ENCODE measurements at places on chromosomes 7 and 10.

DNA sequence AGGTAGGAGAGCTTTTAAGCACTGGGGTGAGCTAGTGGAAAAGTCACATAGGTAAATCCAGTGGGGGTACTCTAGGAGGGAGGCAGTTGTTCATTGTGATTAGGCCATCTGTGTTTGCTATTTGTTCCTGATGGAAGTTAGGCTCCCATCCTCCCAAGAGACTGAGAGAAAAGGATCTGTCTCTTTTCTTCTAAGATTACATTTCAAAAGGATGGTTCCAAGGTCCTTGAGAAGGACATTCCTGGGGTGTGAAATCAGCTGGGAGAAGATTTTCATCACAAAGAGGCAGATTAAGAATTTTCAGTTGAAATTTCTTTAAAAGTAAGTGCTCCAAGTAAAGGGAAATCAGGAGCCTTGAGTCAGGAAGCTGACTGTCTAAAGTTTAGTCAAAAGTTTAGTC, 210.8 kb upstream of the CSTF2T start:
- DNase-seq: peak; percentile 96

- no peak for DNase-seq
These were observed 110.5 kb upstream of the HABP2 start for GRCh38 chr10:113442336-113442735.

GRCh38 chr7:1130021-1130990, 29.7 kb downstream of the ZFAND2A start:
- DNase-seq: no peak

DNA sequence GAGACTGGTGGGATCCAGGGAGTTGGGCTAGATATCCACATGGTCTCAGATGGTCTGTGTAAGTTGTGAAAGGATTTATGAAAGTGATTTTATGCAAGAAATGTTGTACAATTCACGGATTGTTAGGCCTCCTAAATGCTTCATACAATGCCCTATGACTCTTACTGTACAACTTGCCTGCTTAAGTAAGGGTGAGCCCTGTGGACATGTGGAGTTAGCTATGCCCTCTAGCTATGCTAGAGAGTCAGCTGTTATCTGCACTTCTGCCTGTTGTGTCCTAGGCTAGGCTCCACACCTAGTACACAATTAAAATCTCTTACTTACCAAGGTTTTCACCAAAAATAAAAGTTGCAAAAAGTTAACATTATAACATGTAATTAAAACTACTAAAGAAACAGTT, 1.7 kb upstream of the CFAP43 start:
- no peak for DNase-seq

DNA sequence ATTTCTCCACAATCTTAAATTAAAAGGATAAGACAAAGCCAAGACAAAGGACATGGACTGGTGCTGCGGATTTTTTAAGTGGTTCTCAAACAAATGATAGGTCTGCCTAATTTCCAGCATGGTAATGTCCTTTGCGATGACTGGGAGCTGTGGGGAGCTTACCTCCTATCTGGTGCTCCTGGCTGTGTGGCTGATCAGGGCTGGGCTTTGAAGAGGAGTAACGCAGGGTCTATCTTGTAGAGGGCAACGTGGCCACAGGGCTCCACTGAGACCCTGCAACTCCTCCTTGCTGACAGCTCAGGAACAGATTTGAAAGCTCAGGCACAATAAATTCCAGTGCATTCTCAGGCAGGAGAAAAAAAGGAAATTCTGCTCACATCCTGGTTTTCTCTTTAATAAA, 103.1 kb upstream of the SFMBT2 start:
- DNase-seq: no peak

DNA sequence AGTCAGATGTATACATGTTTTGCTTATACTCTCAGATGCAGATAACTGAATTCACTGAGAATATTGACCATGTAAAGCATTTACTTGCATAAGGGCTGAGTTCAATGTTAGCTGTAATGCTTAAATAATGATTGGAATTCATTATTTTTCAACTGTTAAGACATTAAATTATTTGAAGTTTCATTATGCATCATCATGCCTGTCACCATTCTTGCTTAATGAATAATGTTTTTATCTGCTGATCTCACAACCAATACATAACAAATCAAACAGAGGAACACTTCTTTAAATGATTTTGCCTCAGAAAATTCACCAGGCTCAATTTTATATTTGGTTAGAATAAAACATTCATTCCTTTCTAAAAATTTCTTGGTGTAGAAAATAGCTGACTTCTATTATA, 233.4 kb downstream of the GPR37 start:
- no peak for DNase-seq

- DNase-seq: no peak
These were observed 39.0 kb downstream of the SEMA3C start for GRCh38 chr7:80879849-80880248.

GRCh38 chr10:18178854-18179483, 38.7 kb downstream of the CACNB2 start:
- no peak for DNase-seq

GRCh38 chr7:155282671-155283070, 15.0 kb upstream of the INSIG1 start:
- no peak for DNase-seq

GRCh38 chr7:14170872-14171271, 181.4 kb upstream of the ETV1 start:
- DNase-seq: no peak

- DNase-seq: no peak
These were observed 68.2 kb downstream of the DNAJB6 start for GRCh38 chr7:157404845-157405481.

DNA sequence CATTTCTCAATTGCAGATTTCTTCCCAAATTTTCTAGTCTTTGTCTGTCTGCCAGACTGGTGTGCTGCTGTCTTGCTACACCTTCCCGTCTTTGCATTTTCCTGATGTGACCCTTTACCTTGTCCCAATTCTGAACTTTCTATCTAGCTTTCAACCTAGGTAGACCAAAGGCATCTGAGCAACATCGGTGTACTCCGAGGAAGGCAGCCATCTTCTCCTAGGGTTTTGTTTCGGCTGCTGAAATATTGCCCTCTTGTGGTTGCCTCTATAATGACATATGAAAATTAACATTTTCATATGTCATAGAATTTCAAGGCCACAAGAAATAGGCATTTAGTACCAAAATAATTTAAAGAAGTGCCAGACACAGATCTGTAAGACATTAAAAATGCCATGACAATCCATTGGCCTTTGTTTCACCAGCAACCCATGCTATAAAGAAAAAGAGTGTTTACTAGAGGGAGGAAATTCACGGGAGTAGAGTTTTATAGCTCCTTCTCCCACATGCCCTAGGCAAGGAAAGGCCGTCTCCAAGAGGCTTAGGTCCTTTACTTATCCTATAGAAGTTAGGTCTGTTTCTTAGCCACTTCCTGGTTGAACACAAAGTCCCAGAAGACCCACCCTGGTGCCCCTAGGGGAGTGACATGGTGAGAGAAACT, 23.4 kb downstream of the OR9A2 start:
- DNase-seq: peak; percentile 65

DNA sequence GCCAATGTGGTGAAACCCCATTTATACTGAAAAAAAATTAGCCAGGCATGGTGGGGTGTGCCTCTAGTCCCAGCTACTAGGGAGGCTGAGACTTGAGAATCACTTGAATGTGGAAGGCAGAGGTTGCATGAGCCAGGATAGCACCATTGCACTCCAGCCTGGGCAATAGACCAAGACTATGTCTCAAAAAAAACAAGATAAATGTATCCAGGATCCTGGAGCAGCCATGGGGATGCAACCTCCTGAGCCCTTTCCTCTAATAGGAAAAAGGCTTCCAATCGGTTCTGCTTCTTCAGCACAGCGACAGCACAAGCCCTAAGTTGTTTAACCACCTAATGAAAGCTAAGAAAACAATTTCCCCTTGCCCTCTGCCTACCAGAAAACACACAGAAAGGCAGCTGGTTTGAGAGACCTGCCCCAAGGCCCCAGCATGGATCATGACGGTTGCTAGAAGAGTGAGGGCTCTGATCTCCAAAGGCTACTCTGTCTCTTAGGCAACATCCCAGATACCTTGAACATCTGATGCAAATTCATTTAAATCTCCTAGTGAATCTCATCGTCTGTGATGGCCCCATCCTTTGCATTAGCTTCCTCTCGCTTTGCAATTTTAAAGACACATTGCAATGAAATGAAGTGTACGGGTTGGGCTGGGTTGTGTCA, 220.8 kb downstream of the ARHGAP21 start:
- peak; percentile 17 for DNase-seq

- DNase-seq: no peak
These were observed 7.3 kb upstream of the SLC25A13 start for GRCh38 chr7:96329241-96329640.
